Left hindlimb (tissue), 1 donor: ENCODE measurements at places on chromosomes 1 and 21.

DNA sequence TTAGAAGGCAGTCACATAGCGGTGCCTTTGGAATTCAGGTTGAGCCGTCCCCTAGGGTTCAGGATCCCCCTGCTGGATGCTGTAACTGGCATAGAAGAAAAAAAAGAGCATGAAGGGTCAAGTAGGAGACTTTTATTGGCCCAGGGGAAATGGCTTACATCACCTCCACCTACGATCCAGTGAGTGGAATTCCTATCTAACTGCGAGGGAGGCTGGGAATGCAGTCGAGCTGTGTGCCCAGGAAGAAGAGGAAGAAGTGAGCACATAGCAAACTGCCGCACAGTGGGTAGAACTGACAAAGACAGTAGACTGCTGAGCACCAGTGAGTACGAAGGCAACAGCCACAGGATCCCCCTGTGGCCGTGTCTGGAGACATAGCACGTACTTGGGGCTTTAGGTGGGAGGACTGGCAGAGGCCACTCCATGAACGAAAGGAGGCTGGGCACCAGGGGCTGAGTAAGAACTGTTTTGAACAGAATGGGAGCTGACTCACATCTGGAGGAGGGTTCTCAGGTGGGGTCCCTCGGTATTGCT is 79.2 kb downstream of the RNF220 start:
- no peak for DNase-seq

DNA sequence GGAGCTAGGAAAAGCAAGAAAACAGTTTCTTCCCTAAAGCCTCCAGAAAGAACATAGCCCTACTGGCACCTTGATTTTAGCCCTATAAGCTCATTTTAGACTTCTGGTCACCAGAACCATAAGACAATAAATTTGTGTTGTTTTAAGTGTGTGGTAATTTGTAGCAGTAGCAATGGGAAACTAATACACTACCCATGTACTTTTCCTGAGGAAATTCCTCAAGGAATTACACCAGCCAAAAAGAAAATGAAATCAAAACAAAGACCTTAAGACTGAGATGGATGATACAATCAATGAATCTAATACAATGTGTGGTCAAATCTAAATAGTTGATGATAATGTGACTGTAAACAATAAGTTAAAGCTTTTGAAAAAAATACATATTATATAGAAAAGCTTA is 11.8 kb downstream of the VAMP4 start:
- DNase-seq: no peak

DNA sequence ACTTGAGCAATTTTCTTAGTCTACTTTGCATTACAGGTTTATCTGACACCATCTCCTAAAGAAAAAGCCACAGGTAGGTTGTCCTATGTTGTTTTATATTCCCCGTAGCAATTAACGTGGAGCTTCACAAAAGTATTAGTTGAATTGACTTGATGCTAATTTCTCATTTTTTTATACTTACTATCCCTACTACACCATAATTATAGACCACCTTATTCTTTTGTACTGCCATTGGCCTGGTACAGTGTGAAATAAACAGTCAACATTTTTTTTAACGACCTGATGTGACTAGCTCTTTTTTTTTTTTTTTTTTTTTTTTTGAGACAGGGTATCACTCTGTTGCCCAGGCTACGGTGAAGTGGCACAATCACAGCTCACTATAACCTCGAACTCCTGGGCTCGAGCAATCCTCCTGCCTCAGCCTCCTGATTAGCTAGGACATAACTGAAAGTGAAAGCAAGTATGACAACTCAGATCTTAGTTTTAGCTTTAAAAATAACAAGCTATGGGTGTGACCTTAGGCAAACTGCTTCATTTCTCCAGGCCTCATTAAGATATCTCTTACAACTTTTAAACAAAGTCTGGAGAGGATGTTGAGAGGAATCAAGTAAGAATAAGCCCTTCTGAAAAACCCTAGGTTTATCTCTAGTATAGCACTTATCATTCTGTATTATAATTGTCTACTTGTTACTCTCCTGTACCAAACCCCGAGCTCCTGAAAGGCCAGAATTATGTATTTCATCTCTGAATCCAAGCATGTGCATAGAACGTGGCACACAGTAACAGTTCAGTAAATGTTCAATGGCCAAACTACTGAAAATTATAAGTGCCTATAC is 49.5 kb downstream of the LUZP1 start:
- DNase-seq: no peak

GRCh38 chr21:35399706-35400105 is 350.6 kb upstream of the RUNX1 start:
- no peak for DNase-seq

GRCh38 chr21:34884346-34884929 is 164.7 kb downstream of the RUNX1 start:
- DNase-seq: no peak

DNA sequence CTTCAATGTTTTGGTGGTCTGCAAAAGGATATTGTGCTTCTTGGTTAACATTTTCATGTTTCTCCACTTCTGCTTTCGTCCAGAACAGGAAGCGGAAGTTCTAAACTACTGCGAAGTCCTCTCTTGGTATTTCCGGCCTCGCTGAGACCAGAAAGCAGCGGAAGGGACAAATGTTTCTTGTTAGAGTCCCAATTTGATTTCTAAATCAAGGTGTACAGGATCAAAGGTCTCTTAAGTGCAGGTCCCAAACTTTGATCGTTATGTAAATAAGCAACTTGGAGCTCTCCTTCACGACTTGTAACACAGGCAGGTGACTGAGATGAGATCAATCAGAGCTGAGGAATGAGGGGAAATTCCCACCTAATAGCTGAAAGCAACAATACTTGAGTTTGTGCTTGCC is 40.1 kb upstream of the HMCN1 start:
- no peak for DNase-seq

GRCh38 chr1:167621780-167622313 is 8.2 kb upstream of the RCSD1 start:
- DNase-seq: no peak

GRCh38 chr1:30191154-30191702 is 532.2 kb downstream of the MATN1 start:
- DNase-seq: peak; percentile 45

DNA sequence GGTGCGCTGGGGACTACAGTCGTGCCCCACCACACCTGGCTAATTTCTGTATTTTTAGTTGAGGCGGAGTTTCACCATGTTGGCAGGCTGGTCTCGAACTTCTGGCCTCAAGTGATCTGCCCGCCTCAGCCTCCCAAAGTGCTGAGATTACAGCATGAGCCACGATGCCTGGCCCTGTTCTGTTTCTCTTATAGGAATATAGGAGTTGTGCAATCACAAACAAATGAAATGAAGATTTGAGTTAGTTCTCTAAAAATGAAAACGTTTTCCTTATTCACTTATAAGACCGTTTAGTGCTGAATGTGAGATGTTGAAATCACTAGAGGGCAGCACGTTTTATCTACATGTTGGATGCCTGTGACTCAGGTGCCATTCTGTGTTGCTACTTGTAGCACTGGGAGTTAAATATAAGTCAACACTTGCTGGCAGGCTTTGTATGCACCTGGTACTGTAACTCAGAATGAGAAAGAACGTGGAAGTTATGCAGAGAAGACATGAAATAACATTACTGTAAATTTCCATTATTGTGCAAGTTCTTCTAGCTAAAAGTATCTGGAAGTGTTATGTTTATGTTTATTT is 45.8 kb downstream of the MIGA1 start:
- no peak for DNase-seq

GRCh38 chr1:34587761-34588160 is 167.1 kb upstream of the GJB5 start:
- no peak for DNase-seq

DNA sequence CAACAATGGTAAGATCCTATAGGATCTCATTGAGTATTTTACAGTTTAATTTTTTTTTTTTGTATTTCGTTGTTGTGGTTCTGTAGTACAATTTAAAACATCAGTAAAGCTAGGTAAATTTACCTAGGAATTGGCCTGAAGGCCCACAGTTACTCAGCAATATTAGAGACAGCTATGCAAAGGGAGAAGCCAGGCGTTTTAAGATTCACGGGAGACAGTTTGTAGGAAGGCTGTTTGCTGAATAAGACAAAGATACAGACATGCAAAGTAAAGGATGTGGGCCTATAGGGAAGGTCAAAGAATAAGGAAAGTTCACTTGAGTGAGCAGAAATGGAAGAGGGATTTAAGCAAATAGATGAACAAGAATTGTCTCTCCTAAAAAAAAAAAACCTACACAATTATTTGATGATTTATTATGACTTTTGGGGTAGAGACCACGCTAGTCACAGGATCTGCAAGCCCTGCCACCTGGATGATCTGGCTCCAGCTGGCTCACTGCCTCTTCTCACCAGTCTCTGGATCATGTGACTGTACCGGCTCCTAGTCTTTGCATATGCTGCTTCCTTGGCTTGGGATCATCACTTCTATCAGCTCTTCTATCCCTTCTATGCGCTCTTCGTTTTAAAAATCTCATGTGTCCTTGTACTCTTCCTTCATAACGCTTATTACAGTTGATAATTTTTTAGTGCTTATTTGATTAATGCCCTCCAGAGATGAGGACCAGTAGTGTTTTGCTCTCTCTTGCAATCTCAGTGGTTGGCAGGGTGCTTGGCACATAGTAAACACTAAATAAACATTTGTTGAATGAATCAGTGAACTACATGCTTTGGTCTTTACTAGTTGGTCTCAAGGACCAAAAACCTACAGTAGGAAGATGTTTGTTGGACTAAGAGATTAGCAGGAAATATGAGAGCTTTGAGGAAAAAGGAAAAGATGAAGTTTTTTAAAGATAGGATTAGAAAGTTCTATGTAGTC is 14.1 kb downstream of the DYRK1A start:
- DNase-seq: no peak

- no peak for DNase-seq
Measured at GRCh38 chr1:245261786-245262185, 107.0 kb downstream of the KIF26B start.

DNA sequence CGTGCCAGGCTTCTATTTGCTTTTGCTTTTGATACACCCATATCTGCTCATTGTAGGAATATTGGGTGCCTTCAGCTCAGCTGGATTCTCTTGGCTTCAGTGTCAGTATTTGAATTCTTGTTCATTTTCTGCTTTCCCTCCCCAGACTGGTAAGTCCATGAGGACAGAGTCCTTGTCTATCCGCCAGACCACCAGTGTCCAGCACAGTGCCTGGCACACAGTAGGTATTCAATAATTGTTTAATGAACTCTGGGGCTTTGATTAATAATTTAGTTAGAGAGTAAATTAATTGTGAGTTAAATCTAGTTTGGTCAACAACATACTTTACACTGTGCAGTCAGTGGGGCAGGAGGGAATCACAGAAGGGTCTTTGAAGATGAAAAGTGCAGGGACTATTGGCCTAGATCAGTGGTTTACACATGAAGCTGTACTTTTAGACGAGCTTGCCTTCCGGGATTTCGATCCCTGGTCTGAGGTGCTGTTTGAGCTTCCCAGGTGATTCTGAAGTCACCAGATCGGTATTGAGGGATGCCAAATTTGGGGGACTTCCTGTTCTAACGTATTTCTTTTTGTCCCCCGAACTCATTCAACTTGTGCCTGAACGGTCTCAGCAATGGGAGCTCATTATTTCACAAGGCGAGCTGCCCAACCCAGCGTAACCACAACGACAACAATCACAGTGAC is 119.1 kb upstream of the JUN start:
- no peak for DNase-seq

GRCh38 chr1:186974774-186975181 is 146.0 kb downstream of the PLA2G4A start:
- no peak for DNase-seq

- DNase-seq: no peak
Measured at GRCh38 chr1:155473151-155473821, 89.3 kb downstream of the ASH1L start.

GRCh38 chr21:30168086-30168485 is 1.5 kb upstream of the CLDN17 start:
- no peak for DNase-seq

GRCh38 chr1:46062651-46063319 is 69.6 kb downstream of the PIK3R3 start:
- DNase-seq: no peak

- DNase-seq: no peak
Measured at GRCh38 chr1:13842497-13842896, 142.5 kb downstream of the PRDM2 start.

- DNase-seq: peak; percentile 93
Measured at GRCh38 chr1:156126043-156126629, 11.6 kb downstream of the LMNA start.

GRCh38 chr21:32889596-32889995 is 118.0 kb upstream of the PAXBP1 start:
- no peak for DNase-seq

DNA sequence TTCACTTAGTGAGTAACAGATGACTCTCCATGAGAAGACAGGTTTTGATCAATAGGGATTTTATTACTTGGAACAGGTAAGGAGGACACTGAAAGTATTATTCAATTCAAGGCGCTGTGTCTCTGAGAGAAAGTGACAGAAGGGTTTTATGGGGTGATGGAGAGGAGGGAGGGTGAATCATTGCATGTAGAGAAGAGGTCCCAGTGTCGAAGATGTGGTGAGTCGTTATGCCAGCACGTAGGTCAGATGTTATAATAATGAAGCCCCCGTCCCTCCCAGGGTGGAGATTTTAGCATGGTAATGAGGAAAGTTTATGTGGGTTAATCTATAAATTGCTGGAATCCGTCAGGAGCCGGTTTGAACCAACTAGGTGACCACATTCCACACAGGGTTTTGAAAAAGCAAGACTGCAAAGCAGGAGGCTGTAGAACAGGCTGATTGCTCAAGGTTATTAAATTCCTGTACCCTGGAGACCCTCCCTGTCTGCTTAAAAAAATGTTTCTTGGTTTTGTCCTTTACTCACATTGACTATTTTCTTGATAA is 586.4 kb upstream of the TMPRSS15 start:
- DNase-seq: no peak

DNA sequence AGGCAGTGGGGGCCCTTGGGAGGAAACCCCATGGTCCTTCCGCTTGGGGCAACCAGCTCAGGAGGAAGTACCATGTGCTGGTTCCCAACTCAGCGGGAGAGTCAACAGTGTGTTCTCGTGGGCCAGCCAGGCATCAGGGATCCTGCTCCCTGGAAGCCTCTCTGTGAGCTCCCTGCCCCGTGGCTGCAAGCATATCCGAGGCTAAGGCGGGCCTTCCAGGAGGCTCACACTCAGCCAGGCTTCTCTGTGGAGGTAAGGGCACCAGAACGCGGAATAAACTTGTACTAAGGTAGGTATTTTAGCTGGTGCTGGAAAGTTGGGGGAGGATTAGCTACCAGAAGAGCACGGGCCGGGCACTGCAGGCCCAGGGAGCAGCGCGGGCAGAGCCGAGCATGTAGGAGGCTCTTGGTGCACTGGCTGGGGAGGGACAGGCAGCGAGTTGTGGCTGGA is 74.7 kb upstream of the POU3F1 start:
- DNase-seq: no peak

GRCh38 chr1:221437171-221437570 is 304.7 kb downstream of the DUSP10 start:
- DNase-seq: no peak

DNA sequence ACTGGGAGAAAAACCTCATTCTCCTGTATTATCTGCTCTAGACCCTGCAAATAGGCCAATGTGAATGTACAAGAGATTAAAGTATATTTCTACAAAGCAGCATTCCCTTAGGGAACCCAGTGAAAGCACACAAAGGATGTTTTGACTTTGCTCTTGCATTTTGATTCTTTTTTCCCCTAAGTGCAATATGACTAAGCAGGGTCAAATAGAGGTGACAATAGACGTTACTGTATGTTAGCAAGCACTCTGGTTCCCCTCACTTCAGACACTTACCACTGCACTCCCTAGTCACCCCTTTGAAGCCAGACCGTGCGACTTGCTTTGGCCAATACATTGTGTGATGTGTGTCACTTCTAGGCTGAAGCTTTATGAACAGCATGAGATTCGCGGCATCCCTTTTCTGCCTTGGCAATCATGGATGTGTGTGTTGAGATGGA is 209.7 kb downstream of the RHOU start:
- DNase-seq: no peak
